ENCODE measurements at places on chromosomes 7 and 10.

- DNase-seq, result no peak
These were observed 81.9 kb upstream of the CAPZA2 start for GRCh38 chr7:116780521-116780920.

DNA sequence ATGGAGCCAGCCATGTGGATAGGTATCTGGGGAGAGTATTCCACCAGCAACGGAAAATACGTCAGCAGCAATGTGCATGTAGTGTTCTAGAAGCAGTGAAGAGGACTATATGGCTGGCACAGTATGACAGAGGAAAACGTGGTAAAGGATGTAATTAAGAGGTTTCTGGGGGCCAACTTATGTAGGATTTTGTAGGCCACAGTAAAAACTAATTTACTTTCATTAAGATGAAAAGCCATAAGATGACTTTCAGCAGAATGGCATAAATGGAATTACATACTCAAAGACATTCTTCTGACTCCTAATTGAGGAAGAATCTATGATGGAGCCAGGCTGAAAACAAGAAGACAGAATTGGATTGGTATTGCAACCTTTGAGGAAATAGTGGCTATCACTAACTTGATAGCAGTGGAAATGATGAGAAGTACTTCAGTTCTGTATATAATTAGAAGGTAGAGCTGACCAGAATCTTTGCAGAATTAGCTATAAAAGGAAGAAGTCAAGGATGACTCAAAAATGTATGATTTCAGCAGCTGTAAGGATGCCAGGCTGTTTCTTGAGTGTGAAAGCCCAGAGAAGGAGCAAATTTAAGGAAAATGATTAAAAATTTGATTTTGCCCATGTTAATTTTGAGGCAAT, 156.7 kb downstream of the MBL2 start:
- no peak for DNase-seq

DNA sequence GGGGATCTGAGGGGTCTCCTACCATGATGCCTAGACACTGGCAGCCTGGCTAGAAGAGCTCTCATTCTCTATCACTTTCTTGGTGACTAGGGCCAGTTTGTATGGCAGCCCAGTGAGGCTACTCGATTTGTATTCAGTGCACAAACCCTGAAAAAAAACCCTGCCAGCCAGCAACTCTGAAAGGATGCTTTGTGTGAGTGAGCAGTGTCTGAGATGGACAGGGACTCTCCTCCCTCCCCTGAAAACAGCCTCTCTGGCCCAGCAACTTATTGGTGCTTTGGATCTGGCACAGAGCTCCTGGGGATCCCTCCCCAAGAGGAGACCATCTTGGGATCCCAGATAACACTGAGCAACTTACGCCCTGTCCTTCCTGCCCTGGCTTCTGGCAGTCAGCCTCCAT, 10.8 kb upstream of the LRRC4 start:
- no peak for DNase-seq

DNA sequence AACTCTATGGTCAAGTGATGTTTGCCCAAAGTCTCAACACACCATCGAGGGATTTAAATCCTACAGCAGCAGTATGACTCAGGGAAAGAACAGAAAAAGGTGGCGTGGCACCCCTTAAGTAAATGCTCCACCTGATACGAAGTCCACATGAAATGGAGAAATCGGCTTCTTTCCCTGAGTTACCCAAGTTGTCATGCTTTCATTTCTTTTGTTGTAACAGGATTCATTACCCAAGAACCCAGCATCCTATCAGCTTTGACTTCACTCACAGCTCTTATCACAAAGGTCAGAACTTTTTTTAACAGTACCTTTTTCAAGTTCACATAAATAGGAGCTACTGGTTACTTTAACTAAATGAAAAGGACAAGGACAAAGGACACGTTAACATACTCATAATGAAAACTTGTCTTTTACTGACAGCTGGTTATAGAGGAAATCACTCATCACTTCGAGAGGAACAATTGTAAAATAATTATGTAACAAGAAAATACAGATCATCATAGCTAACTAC, 219.8 kb upstream of the FRMD4A start:
- DNase-seq, result no peak

- no peak for DNase-seq
These were observed 10.4 kb downstream of the TNS3 start for GRCh38 chr7:47571331-47572093.

- DNase-seq, result no peak
These were observed 57.0 kb downstream of the CC2D2B start for GRCh38 chr10:95964756-95965155.

DNA sequence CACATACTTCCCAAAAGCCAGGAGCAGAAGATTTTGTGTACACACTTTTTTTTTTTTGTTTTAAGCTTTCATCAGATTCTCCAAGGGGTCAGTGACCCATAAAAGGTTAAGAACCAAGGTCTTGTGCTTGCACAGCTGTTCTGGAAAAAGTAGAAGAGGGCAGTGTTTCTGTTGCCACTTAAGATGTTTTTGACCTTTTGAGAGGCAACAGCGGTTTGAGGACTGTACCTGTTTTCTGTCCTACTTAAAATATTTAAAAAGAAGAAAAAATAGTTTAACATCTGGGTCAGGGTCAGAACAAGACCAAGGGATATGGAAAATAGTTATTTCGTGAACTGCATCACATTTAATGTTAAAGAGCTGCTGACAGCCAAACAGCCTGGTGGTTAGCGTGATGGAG, 32.9 kb downstream of the AUTS2 start:
- no peak for DNase-seq

DNA sequence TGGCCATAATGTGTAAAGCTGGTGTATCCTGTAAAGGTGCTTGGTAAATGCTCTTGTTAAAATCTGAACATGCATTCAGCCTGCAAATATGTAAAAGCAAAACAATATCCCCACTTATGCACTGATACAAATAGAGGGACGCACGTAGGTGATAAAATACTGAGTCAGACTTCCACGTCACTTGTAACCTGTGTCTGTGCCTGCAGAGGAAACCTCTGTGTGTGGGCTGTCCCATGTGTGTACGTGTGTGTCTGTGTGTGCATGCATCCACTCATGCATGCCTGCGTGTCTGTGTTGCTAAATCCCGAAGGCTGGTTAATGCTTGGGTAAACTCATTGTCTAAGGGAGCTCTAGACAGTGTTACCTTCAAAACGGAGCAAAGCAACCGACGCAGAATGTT, 68.9 kb downstream of the KLF6 start:
- DNase-seq, result no peak

DNA sequence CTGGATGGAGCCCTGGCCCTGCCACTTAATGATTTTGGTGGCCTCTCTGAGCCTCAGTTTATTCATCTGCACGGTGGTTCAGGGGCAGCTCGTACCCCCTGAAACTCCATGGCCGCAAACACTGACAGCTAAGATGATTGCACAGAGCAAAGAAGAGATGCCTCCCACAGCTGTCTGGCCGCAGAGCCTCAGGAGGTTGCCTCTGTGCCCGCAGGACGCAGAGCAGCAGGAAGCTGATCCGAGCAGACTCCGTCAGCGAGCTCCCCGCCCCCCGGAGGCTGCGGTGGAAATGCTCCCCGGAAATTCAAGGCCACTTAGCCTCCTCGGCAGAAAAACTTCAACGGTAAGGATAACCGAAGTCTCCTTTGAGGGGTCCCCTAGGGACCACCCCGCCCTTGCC, 30.2 kb upstream of the C10orf53 start:
- DNase-seq, result no peak

DNA sequence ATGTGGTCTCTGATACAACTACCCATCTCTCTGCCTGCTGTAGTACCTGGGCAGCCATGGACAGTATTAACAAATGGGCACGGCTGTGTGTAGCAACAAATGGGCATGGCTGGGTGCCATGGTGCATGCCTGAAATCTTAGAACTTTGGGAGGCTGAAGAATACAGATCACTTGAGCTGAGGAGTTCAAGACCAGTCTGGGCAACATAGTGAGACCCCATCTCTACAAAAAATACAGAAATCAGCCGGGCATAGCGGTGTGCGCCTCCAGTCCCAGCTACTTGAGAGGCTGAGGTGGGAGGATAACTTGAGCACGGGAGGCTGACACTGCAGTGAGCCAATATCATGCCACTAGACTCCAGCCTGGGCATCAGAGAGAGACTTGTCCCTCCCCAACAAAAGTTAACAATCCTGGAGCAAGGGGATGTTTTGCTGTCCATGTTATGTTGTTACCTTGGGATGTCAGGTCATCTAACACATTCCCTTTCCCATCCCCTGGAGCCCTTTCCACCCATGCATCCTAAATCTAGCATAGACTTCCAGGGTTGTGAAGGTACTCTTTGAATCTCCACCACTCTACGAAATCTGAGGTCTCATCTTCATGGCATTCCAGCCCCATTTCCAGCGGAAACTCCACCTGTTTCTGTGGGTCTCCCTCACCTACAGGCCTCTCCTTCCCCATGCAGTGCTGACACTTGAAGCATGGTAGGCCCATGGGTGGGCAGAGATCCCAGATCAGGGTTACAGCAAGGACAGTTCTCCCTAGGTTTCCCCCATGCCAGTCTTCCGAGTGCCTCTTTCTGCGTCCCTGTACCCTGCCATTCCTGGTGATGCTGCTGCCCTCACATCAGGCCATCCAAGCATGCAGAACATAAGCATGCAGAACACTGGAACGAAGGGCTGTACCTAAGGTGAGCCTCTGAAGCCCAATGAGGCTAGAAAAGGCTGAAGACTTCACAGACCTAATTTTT, 13.1 kb downstream of the FXYD4 start:
- no peak for DNase-seq

- no peak for DNase-seq
These were observed 51.2 kb upstream of the NXPH1 start for GRCh38 chr7:8382004-8382730.

DNA sequence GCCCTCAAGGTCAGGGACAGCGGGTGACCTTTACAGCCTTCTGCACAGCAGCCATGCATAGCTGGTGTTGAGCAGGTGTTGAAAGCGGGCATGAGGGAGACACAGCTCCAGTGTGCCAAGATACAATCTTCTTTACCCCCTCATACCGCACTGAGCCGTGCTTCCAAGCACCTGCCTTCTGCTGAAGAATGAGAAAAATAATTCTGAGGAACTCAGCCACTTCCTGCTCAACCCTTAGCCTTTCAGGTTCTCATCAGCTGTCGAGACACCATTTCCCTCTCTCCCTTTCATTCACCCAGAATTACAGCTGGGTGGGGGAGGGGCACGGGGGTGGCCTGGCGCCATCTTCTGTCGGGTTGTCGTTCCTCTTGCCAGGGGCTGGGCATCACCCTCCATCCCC, 58.6 kb downstream of the COL13A1 start:
- no peak for DNase-seq

DNA sequence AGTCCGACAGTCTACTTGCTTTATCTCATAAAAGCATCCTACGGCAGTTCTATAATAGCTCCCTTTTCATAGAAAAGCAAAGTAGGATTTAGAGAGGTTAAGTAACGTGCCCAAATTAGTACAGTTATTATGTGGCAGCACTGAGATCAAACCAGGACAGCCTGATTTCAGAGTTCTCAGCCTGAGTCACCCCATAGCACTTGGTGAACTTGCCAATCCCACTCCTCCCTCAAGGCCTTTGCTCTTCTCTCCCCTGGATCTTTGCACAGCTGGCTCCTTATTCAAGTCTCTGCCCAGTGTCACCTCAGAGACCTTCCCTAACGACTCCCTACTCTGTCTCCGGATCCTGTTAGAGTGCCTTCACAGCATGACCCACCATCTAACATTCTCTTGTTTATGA, 438.0 kb upstream of the NFE2L3 start:
- no peak for DNase-seq

GRCh38 chr10:71746344-71747037, 26.8 kb downstream of the VSIR start:
- DNase-seq, result no peak

GRCh38 chr10:88618496-88618895, 31.9 kb downstream of the LIPJ start:
- peak; percentile 12 for DNase-seq
